NCI-H748 treated with DMSO at 0.1 percent for 48 hours (cell line): ENCODE measurements at places on chromosomes 1 and 21.

GRCh38 chr1:56309065-56309464, 270.3 kb downstream of the PLPP3 start:
- no peak for DNase-seq

DNA sequence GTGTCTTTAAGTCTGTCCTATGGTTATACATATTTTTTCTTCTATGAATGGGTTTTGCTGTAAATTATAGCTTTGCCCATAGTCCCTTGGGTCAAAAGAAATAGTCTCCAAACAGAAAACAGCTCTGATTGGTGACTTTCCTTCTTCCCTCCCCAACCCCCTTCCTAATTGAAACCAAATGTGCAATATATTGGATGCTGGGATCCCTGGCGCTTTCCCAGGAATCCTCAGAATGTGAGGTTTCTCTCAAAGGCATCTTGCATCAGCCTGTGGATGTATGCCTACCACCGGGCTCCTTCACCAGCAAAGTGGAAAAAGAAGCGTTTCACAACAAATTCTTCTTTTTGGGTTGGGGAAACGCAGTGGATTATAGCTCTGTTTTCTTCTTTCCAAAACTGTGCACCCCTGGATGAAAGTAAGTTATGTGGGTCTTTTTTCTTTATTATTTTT, at the start of gene DDR2:
Gene DDR2 (plus strand): TSS at position 248 of the 450 bp plus-strand sequence. CDS start 86,600 bp downstream, outside the sequence.
- no peak for DNase-seq

GRCh38 chr1:218926631-218927030, 247.0 kb upstream of the LYPLAL1 start:
- DNase-seq: no peak

- DNase-seq: peak; percentile 85
Measured at GRCh38 chr1:151251656-151252470, 2.7 kb upstream of the PSMD4 start.

DNA sequence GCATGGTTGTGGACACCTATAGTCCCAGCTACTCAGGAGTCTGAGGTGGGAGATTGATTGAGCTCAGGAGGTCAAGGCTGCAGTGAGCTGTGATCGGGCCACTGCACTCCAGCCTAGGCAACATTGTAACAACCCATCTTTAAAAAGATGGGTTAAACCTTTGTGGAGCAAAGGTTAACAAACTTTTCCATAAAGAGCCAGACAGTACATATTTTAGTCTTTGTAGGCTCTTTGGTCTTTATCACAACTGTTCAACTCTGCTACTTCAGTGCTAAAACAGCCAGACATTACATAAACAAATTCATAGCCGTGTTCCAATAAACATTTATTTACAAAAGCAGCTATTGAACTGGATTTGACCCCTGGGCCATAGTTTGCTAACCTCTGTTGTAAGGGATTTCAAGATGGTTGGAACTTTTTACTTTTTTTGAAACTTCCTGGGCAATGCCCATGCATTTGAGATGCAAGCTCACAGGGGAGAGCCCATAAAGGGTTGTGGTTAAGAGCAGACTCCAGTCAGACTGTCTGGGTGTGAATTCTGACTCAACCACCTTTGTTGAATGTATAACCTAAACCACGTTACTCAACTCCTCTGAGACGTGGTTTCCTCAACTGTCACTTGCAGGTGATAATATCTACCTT, 10.8 kb downstream of the INAVA start:
- DNase-seq: no peak

GRCh38 chr1:160261556-160261892, 825 bp downstream of the DCAF8 start:
- DNase-seq: peak; percentile 54

- peak; percentile 28 for DNase-seq
Measured at GRCh38 chr1:201582705-201583442, 43.9 kb downstream of the NAV1 start.

DNA sequence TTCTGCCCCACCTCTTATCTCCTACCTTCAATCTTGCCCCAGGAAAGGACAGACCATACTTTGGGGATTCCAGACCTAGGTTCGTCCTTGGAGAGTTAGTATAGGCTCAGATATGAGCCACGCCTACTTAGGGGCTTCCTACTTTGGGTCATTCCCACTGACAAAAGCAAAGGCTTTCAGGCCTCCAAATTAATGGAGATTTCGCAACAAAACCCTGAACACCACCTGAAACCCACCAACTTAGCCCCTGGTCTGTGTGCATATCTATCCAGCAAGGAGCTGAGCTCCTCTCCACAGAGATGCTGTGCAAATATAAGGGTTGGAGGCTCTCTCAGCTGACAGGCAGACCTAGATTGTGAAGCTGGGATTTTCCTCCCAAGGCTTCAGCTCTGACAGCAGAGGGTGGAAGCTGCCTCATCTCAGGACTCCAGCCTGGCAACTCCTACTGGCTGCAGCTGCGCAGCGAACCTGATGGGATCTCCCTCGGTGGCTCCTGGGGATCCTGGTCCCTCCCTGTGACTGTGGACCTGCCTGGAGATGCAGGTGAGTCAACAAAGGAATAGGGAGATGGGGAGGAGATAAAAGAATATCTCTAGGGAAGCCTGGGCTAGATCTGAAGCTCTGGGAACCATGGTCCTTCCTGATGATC, 2.1 kb downstream of the MPL start:
- no peak for DNase-seq

DNA sequence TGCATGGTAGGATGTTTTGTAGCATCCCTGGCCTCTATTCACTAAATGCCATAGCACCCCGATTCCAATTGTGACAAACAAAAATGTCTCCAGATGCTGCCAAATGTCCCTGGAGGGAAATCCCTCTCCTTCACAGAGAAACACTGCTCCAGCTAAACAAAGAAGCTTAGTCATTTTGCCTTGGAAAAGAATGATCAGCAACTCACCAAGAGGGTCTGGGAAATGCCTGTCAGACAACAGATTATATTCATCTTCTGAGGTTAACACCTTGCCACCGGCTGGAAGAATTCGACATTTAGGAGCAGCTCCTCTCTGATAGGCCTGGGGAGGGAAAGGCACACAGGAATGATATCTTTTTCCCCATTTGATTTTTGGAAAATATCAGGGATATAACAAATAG, 84.4 kb downstream of the NIBAN1 start:
- no peak for DNase-seq

- peak; percentile 51 for DNase-seq
Measured at GRCh38 chr1:60637651-60638050, 444.7 kb upstream of the NFIA start.

GRCh38 chr1:9472386-9473031, 66.8 kb upstream of the SLC25A33 start:
- DNase-seq: no peak

- DNase-seq: no peak
Measured at GRCh38 chr1:43621386-43621785, 28.6 kb upstream of the KDM4A start.

- no peak for DNase-seq
Measured at GRCh38 chr21:38322311-38322950, 65.6 kb downstream of the KCNJ15 start.

DNA sequence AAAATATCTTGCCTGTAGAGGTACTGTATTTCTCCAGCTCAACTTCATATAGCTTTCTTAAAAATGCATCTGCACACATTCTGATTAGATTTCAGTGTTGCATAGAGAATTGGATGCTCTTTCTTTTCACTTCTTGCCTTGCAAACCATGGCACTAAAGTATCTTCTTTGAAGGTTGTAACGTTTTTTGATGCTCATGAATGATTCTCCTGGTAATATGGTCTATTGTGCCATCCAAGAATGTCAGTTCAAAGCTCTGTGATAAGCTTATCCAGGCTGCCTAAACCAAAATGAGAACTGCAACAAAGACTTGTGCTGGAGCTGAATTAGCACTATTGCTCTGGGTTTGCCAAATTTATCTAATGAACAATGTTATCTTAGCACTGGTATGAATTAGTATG, 1.9 kb downstream of the SGIP1 start:
- DNase-seq: no peak

DNA sequence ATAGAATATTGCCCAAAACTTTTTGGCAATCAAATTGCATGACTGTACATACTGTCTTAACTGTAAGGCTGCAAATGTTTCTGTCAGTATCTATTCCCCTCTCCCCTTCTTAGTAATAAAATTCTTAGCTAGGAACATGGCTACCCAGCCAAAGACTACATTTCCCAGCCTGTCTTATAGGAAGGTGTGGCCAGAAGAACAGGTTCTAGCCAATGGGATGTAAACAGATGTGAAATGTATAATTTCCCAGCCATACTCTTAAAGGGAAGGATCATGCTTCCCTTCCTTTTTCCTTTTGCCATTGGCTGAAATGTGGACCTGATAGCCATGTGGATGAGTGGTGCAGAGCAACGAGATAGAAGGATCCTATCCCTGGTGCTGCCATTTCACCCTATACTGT, 7.0 kb upstream of the HIVEP3 start:
- DNase-seq: peak; percentile 98

DNA sequence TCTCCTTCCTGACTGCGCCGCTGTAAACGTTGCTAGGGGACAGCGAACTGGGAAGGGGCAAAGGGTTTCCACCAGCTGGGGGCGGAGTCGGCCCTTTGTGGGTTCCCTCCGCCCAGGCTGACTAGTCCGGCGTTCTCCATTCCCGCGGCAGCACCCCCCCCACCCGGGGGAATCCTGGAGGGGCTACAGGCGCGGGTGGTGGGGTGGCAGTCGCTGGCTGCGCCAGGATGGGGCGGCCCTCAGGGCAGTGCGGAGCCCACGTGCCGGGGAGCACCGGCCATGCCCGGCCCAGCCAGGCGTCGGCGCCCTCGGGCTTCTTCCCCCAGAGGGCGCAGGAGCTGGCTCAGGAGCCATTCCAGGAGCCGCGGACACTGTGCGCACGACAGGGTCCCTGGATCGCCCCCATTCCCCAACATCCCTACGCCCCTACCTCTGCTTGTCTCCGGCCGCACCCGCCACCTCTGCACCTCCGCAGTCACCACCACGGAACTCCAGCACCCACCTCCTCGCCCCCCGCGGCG, 476 bp downstream of the BATF3 start:
- DNase-seq: peak; percentile 16

DNA sequence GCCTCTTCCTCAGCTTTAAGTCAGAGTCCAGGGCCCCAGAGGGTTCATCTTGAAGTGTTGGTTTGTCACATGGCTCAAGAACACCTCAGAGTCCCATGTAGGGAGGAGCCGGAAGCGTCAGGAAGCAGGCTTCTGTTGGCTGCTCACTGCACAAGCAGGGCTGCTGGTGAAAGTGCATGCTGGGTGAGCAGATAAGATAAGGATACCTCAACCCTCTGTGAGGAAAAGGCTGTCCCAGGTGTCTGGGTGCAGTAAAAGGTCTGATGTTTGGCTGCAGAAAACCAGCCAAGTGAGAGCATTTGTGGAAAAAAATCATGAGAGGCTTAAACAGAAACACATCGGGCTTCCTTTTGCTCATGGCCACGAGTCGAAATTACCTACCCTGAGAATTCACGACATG, 6.2 kb upstream of the TEX35 start:
- no peak for DNase-seq

- no peak for DNase-seq
Measured at GRCh38 chr1:54415991-54416390, 9.8 kb upstream of the SSBP3 start.

- no peak for DNase-seq
Measured at GRCh38 chr1:69120817-69121216, 446.9 kb upstream of the LRRC7 start.
